ENCODE measurements at places on chromosomes 2 and 18. TPM values are rescaled to one million over a fixed set of nuclear protein-coding genes. Genes with fewer than 3 reads are reported as not detected.

GRCh38 chr18:51278045-51278649 lies 80.7 kb upstream of the MEX3C start:
- no peak for DNase-seq

TRIM54 gene
- 0.39 TPM for total RNA-seq

AKAIN1 gene
- total RNA-seq = not detected

DNA sequence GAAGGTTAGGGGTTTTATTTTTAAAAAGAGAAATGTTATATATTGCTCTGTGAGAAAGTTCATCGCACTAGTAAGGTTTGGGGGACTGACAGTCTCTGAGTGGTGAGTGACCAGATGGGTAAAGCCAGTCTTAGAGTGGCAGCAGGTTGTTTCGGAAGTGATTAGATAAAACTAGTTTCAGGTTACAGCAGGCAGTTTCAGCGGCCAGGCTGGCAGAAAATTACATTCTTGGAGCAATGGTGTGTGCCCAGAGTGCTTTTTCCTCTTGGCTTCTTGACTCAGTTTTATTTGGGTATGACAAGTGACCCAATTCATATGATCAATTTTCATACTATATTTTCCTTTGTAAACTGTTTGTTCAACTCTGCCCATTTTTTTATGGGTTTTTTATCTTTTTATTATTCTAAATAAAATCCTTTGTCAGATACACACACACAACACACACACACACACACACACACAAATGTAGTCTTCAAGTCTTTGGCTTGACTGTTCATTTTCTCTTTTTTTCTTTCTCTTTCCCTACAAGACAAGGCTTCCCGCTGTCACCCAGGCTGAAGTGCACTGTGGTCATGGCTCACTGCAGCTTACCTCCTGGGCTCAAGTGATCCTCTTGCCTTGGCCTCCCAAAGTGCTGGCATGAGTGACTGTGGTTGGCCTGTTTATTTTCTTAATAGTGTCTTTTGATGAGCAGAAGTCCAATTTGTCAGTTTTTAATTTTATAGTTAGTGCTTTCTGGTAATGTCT lies 30.9 kb downstream of the RALBP1 start:
- no peak for DNase-seq

DNA sequence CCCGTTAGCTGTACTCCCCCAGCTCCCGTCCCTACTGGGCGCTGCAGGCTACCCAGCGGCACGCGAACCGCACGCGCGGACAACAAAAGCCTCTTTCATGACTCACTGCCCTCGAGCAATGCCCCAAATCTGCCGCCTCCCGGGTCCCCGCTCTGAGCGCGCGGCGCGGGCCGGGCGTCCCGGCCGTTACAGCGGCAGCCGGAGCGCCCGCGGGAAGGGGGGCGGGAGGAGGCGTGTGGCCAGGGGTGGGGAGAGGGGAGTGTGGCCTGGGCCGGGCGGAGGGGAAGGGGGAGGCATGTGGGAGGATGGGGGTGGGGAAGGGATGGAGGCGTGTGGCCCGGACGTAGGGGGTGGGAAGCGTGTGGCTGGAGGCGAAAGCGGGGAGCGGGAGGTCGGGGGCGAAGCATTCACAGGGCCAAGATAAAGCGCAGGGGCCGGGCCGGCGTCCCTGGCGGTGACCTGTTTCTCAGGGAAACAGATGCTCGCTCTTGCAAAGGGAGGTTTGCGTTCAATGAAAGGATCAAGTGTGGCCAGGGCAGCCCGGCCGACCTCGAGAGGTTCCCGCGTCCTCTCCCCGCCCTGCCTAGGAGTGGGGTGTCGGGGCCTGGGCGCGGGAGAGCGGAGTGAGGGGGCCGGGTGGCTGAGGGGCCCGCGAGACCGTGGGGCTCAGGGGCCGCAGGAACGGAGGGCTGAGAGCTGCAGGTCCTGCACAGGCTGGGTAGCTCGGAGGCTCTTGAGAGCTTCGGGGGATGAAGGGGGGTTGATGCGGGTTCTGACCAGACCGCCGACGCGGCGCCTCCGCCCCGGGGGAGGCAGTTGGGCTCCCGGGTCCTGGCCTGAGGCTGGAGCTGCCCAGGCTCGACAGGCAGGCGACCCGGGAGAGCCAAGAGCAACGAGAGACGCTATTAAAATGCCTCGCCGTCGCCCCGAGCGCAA lies 3.5 kb upstream of the NEUROD1 start:
- no peak for DNase-seq

RUFY4 gene
- 0.39 TPM for total RNA-seq

IGFBP2 gene
- total RNA-seq = 663 TPM

SLC23A3 gene
- 7.3 TPM for total RNA-seq

DUSP19 gene
- total RNA-seq = 7.1 TPM

- DNase-seq = no peak
Measured at GRCh38 chr2:39894082-39894481, 115.0 kb upstream of the THUMPD2 start.

DNA sequence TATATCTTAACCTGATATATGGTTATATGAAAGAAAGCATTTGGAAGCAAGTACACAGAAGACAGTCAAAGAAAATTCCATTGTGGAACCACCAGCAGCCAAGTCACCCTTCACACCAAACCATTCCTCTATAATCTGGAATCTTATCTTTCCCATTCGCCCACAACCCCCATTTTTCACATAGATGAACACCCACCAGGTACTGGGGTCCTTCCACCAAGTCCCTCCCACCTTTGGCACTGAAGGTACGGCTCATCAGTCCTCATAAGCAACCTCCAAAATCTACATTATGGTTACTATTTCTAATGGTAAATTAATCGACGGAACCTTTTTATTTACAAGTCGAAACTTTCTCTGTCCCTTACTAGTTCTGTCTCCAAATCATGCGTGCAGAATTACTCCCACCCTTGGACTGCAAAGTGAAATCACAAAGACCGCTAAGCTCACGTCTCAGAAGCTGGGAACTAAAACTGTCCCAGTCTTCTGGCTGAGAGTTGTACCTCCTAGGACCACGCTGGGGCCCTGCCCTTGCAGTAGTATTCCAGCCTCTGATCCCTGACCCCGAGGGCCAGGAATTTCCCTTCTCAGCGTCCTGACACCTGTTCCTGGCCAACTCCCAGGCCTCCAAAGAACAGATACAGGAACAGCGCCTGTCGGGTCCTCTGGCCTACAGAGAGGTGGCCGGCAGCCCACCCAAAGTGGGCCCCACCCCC lies 702 bp downstream of the OLA1 start:
- no peak for DNase-seq

DNA sequence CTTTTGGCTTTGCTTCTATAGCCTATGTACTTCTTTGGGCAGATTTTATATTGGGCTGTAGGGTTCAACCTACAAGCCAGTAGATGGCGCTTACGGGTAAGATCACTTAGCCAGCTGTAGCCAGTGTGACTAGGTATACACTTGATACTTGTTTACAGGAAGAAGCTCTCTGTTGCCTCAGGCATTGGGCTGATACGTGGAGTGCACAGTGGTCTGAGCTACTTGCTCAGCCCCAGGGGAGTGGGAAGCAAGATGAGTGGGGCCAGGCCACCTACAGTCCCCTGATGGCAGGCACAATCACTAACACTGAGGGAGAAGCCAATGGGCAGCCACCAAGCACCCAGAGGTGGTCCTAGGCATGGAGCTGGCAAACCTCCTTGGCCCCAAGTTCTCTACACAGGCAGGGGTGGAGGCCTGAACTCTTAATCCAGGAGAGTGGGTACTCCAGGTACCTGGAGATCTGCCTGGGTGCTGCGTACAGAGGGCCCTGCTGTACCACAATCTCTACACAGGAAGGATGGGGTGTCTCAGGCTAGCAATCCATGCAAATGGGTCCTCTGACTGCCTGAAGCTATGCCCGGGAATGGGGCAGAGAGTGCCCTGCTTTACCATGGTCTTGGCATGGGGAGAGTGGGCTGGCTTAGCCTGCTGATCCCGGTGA lies 122.2 kb downstream of the NCOA1 start:
- DNase-seq = no peak

DNA sequence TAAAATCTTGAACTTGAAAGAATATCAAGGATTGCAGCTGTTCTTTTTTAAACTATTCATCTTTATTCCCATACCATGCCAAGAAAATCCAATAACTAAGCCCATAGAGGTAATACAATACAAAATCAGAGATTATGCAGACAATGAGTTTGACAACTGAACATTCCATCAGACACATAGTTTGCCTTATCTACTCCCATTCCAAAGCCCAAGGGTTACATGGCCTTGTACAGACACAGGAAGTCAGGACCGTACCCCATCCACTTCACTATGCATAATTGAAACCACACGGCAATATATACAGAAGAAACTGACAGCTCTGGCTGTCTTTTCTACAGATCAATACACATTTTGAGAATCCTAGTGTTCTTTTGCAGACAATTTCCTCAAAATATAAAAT lies 181.3 kb downstream of the TMX3 start:
- DNase-seq = no peak

GRCh38 chr2:240393831-240394410 lies 41.5 kb upstream of the GPC1 start:
- DNase-seq = peak; percentile 38

C2orf15 gene
- 0.65 TPM for total RNA-seq

DNA sequence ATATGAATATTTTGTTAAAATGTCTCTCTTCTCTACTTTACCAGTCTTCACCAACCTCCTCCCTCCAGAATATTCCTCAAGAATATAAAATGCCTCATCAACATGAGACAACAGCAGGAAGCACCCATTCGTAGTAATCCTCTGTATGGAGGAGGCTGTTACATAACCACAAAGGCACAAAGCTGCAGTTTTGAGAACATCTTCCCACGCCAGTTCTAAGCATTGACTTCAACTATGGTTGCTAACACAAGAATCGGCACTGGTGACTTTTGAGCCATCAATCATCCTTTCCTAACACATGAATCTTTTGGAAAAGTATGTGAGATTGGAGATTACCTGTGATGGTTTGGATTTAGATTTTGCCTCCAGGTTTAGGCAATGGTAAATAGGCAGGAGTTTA lies 54.9 kb upstream of the CYP1B1 start:
- no peak for DNase-seq

- DNase-seq = no peak
Measured at GRCh38 chr18:54130631-54131030, 93.8 kb downstream of the MBD2 start.

GRCh38 chr18:57802213-57803102 lies 657 bp downstream of the ATP8B1 start:
- DNase-seq = no peak

- no peak for DNase-seq
Measured at GRCh38 chr2:50476174-50476573, 555.8 kb downstream of the NRXN1 start.

GRCh38 chr18:50091509-50092244 lies 103.3 kb downstream of the MYO5B start:
- no peak for DNase-seq

RAB6D gene
- total RNA-seq = not detected

Data from aorta (tissue), 5 donors.